ENCODE measurements at places on chromosomes 12 and 14. TPM values are rescaled to one million over a fixed set of nuclear protein-coding genes. Genes with fewer than 3 reads are reported as not detected.
A peak's percentile ranks its signal among the peaks of the same experiment; 100 is the strongest.

- DNase-seq: no peak
These were observed 1.8 kb downstream of the IGF1 start for GRCh38 chr12:102478405-102479098.

- DNase-seq: no peak
These were observed 266.2 kb downstream of the C12orf75 start for GRCh38 chr12:105596731-105597130.

DNA sequence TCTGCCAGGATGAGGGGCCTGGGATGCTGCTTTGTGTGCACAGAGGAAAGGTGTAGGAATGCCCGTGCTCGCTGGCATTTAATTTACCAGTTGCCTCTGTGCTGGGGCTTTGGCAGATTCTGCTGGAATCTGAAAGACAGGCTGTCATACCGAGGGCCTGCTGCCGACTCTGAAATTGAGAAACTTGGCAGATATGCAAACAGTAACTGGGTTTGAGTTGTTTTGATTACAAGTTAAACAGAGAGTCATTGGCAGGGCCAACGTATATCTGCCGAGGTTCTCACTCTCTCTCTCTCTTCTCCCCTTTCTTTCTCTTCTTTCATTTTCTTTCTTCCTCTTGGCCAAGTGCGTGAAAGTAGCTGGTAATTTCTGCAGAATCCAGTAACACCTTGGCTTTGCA lies 618.7 kb downstream of the VRK1 start:
- no peak for DNase-seq

DNA sequence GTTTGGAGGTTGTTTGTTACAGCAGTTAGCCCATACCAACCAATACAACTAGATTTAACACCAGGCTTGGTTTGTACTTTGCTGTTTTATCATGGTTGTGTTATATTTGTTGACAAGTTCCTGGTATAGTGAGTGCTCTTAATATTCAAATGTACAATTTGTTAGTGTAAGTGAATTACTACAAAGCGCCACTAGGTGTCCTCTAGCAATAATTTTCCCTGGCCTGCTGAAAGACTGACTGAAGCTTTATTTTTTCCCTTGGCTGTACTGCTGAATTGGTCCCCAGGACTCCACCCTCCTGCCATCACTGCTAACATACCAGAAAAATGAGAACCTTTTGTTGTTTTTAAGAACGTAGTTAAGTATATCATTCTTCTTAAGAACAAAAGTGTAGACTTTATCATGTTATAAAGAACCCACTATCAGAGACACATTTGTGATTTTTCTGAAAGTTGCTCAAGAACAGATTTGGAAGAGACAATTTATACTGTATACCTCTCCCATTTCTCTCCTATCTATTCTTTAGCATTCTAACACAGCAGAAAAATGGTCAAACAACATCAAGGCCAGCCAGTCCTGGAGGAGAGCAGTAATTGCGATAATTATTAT lies 75.3 kb upstream of the FAR2 start:
- DNase-seq: peak; percentile 65

GRCh38 chr12:131087991-131088700 lies 134.4 kb downstream of the ADGRD1 start:
- DNase-seq: no peak

WBP11 gene
- total RNA-seq: 22.7 TPM

RAB3IP gene
- total RNA-seq: 22.2 TPM

GRCh38 chr12:90630006-90630405 lies 325.0 kb downstream of the CCER1 start:
- DNase-seq: no peak

DCN gene
- 612 TPM for total RNA-seq

GRCh38 chr12:2820432-2820831 lies 8.0 kb downstream of the ITFG2 start:
- DNase-seq: no peak

BMAL2 gene
- not detected for total RNA-seq

GRCh38 chr12:92224685-92225331 lies 79.2 kb upstream of the BTG1 start:
- no peak for DNase-seq

UNC79 gene
- 0.19 TPM for total RNA-seq

- DNase-seq: no peak
These were observed 73.3 kb downstream of the EID3 start for GRCh38 chr12:104376650-104377513.

DNA sequence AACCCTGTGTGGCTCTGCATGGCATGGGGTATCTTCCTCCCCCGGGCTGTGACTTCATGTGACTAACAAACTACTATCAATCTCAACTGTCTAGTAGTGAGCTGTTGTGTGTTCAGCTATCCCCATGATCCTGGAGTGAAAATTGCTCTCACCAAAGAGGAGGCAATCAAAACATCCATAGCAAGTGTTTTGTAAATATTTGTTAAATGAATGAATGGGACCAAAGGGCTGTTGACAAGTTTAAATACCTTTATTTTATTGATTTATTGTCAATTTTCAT lies 138.1 kb upstream of the CPM start:
- DNase-seq: no peak

DNA sequence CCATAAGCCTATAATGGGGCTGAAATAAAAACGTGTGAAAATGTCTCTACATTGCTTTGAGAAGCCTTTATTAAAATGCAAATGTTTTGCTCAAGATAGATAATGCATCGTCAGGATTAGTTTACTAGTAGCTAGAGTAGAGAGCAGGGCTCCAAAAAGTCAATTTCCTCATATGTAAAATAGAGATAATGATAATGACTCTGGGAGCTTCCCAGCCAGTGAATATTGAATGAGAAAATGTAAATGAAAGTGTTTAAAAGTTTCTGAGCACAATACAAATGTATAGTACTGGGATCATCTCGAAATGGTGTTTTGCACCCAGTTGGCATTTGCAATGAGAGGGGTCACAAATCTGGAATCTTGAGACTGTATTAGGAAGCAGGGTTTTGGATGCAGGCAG lies 135.3 kb downstream of the OTOGL start:
- DNase-seq: no peak

DNA sequence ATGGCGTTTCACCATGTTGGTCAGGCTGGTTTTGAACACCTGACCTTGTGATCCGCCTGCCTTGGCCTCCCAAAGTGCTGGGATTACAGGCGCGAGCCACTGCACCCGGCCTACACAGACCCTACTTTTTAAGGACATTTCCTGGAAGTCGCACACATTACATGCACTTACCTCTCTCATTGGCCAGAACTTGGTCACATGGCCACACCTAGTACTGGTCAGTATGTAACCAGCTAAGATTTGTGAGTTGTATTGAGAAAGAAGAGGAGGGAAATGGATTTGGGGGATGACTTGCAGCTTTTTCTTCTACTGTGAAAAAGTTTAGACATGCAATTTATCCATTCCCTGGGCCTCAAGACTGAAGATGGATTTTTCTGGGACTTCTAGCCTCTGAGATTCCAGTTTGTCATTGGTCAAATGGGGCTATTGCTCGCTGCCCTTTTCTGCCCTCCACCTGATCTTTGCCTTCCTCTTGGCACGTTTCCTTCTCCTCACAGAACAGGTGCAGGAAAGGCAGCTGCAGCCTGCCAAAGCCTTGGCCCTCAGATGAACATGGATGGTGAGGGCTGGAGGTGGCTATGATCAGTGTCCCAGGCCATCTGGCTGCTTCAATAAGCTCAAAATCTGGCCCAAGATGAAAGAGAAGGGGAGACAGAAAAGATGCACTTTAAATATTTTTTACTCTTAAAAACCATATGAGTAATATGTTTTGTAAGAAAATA lies 7.1 kb upstream of the ZDHHC22 start:
- no peak for DNase-seq

RFX4 gene
- not detected for total RNA-seq

CD69 gene
- 0.22 TPM for total RNA-seq

TBX5 gene
- not detected for total RNA-seq

PIK3C2G gene
- not detected for total RNA-seq

DNA sequence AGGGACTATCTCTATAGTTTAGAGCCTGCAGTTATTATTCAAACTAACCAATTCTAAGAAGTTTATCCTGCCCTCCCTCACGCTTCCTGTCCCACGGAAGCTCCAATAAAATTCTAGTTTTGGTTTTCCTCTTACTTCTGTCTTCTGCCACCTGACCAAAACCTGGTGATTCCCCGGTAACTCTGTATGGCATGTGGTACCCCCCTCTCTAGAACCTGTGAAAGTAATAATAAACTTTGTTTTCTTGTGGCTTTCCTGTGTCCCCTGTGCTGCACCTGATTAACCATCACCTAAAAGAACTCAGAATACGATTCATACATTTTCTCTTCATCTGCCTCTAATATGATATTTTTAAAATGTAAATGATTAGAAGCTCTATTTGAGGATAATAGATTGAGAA lies 379.8 kb downstream of the APAF1 start:
- no peak for DNase-seq

GRCh38 chr14:24846261-24846660 lies 203.7 kb downstream of the STXBP6 start:
- no peak for DNase-seq
